ENCODE measurements at places on chromosomes 4 and X.

DNA sequence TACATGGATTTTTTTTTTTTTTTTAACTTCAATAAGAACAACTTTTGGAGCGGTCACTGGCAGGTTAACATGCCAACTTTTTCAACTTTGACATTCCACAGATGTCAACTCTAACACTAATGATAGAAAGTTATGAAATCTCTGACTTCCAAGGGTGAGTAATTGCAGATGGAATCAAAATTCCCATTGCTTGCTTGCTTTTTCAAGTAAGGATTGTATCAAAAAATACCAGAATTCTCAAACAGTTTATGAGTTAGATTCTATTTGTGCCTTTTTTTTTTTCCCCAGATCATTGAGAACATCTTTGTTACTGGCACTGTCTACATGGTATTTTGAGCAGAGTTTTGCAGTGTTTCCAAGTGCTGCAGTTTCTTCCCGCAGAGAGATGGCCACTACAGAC is 50.3 kb upstream of the OTUD4 start:
- no peak for DNase-seq

- no peak for DNase-seq
These were observed 84.8 kb downstream of the STOX2 start for GRCh38 chr4:183989931-183990330.

GRCh38 chr4:112127048-112127637 is 18.1 kb upstream of the FAM241A start:
- DNase-seq, result no peak

- no peak for DNase-seq
These were observed 243.8 kb downstream of the THOC2 start for GRCh38 chrX:123489011-123489410.

GRCh38 chr4:186105647-186106321 is 1.3 kb downstream of the FAM149A start:
- DNase-seq, result no peak
